ENCODE measurements at places on chromosomes 3 and 15.

GRCh38 chr3:18883571-18883970 lies 264.7 kb upstream of the KCNH8 start:
- no peak for DNase-seq

DNA sequence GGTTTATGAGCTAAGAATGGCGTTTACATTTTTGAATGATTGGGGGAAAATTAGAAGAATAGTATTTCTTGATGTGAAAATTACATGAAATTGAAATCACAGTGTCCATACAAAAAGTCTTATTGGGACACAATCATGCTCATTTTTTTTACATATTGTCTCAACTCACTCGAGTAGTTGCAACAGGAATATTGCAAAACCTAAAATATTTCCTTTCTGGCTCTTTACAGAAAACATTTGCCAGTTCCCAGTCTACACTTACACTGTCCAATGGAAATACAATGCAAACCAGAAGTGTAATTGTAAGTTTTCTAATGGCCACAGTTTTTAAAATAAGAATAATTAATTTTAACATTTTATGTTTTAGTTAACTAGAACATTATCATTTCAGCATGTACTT lies 137.8 kb downstream of the SAMMSON start:
- DNase-seq: no peak

DNA sequence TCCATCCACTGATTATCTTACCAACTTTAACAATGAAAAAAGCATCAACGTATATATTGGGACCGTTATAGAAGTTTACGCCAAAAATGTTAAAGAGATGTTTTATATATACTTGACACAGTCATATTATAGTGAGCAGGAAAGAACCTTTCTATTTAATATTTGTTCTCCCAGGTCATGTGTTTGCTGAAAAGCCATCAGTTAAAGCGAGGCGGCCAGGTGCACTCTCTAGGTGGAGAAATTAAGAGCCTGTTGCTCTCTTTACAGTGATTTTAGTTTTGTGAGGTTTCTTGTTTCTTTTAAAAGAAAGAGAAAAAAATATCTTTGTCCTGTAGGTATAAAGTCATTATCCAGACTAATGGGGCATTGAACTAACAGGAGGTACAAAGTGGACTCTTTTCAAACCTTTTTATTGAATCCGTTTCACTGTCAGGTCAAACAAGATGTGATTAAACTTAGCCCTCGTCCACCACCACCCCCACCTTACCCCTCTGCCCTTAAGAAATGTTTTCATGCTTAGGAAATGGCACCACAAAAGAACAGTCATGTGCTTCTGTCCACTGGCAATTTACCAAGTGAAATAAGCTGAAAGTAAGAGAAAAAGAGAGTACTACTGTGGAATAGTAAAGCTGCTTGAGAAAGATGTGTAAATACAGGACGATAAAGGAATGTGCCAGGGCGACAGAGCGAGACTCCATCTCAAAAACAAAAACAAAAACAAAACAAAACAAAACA lies 279.9 kb downstream of the PTPRG start:
- no peak for DNase-seq

- DNase-seq: no peak
These were observed 135.1 kb downstream of the RBPMS2 start for GRCh38 chr15:64640146-64640871.

GRCh38 chr3:145899241-145899640 lies 261.7 kb downstream of the PLOD2 start:
- DNase-seq: no peak

GRCh38 chr15:47987908-47988532 lies 132.8 kb upstream of the SLC24A5 start:
- DNase-seq: no peak

DNA sequence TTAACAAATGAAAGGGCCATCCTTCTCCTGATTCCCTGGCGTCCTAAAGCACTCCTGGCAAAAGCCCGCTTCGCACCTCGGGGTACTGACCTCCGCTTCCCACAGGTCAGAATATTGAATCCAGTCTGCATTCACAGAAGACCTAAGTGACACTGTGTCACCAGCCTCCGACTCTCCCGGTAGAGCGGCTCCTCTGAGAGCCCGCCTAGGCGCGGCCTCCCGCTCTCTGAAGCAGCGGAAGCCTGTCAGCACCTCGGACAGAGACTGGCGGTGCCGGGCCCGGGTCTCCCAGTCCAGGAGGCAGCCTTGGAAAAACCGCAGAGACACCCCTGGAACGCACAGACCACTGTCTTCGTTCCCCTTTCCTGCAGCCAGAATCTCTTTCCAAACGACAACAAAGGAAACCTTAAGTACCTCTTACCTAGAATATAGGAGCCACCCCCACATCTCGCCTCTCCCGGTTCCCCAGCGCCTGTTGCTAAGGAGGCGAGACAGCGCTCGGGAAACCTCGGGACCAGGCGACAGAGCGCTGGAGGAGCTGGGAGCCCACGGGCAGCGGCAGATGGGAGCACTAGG lies 1.2 kb downstream of the GABRB3 start:
- DNase-seq: no peak

GRCh38 chr3:171459137-171459941 lies 866 bp downstream of the TNIK start:
- DNase-seq: peak; percentile 17

DNA sequence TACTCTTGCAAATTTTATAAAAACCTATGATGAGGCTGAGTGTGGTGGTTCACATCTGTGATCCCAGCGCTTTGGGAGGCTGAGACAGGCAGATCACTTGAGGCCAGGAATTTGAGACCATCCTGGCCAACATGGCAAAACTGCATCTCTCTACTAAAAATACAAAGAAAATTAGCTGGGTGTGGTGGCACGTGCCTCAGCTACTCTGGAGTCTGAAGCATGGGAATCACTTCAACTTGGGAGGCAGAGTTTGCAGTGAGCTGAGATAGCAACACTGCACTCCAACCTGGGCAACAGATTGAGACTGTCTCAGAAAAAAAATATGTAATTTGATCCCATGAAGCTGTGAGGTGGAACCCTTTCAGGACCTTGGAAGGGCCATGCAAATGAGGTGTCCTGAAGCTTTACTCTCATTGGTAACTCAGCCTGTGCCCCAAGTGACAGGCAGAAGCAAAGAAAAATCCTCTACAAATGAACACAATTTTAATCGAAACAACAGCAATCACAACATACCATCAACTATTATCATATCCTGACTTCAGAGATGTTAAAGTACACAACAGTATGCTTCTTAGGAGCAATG lies 84.6 kb upstream of the CDV3 start:
- no peak for DNase-seq

DNA sequence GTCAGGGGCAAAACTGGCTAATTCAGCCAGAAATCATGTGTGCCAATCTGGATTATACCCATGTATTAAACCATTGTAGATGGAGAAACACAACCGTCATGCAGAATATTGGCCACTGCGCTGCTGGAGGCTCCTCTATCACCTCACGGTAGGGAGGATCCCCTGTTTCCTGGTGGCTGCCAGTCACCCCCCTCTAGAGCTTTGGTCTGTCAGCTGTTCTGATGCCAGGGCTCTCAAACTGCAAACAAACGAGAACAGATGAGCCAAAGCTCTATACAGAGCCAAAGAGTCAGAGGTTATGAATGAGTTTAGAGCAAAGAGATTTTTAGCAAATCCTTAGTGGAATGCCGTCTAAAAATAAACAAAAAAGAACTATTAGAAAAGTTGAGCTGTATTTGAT lies 62.5 kb downstream of the IL20RB start:
- DNase-seq: no peak

DNA sequence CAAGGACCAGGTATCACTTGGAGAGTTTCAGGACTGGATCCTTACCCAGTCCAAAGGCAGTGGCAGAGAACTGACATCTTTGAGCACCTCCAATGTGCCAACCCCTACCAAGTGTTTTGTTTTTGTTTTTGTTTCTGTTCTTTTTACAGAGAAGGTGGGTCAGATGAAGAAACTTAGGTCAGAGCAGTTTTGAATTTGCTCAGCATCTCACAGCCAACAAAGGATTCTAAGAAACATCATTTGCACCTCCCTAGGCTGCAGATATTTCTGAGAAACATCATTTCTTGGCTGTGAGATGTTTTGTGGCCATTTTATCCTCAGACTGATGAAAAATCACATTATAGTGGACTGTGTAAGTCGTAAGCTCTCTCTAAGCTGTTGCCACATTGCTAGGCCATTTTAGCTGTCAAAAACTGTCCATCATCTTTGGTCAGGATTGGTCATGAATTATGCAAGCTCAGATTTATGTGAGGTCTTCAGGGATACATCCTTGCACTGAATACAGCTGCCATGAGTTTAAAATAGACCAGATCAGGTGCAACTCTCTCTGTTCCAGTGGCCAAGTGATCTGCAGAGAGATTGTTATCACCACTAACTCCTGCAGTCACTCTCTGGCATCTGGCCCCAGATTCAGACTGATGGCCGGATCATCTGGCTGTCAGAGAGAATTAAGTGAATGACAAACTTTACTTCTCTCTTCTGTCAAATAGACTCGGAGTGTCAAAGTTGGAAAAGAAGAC lies 341.5 kb downstream of the EPHB1 start:
- no peak for DNase-seq

DNA sequence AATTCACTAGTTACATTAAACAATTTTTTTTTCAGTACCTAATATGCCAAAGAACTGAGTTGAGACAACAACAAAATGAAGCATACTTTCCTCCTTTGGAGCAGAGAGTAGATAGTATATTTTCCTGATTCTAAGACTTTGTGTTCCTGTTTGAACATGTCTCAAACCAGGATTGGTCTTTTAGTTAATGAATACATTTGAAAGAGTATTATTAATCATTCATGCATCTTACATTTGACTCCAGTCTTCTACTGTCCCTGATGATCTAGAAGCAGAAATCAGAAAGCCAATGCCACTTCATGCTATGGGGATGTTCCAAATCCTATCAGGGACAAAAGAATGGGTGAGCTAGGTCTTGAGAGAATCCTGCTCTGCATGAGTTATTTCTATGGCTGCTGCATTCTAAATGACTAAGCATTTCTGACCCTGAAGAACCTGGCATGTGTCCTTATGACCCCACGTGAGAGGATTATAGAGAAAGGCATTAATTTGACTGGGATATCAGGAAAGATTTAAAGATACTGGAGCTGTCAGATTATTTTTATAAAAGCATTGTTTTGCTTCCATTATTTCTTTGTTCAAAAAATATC lies 32.9 kb upstream of the MBNL1 start:
- no peak for DNase-seq

DNA sequence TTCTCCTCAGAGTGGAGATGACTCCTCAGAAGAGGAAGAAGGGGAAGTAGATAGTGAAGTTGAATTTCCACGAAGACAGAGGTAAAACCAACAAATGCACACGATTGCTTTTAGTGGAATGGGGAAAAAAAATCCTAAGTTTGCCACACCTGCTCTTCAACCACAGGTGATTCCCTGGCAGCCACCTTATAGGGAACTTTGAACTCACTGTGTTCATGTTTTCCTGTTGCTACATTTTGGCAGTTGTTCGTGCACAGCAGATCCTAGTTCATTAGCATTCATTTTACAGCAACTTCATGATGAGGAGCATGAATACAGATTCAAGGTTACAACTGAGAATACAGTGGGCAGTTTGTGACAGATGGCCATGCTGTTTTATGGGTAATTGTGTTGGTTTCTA lies 21.5 kb downstream of the TMEM41A start:
- no peak for DNase-seq

DNA sequence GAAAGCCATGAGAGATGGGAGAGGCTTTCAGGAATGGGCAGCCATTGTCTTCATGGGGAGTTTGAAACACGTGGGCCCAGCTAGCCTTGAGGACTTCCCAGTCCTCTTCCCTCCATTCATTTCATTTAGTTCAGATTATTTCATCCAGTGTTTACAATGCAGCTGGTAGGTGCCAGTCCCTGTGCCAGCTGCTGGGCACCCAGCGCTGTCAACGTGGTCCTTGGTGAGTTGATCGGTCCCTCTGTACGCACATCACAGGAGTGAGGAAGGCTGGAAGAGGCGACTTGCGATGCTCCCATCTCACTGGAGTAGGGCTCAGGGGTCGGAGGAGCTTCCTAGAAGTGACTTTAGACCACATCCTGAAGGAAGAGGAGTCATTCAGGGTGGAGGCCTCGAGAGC lies 206.4 kb upstream of the BHLHE40 start:
- DNase-seq: no peak

DNA sequence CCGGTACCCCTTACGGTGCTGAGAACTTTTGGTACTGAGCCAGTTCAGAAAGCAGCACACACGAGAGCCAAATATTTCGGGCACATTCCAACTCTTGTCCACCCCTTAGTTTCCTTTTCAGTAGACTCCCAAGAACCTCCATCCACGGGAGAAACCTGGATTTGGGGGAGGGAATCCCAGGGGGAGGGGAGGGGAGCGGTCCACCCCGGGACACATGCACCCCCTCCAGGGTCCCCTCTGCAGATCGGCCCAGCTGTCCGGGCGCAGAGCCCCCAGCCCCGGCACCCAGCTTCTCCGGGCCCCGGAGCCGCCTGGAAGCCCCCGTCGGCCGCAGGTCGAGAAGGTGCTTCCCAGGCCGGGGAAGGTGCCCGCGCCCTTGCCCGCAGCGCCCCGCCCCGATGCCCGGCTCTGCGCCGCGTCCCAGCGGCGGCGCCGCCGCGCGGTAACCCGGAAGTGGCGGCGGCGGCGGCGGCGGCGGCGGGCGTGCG lies 455 bp upstream of the ABHD17C start:
- no peak for DNase-seq

GRCh38 chr3:76131396-76132153 lies 346.2 kb upstream of the ZNF717 start:
- DNase-seq: no peak

DNA sequence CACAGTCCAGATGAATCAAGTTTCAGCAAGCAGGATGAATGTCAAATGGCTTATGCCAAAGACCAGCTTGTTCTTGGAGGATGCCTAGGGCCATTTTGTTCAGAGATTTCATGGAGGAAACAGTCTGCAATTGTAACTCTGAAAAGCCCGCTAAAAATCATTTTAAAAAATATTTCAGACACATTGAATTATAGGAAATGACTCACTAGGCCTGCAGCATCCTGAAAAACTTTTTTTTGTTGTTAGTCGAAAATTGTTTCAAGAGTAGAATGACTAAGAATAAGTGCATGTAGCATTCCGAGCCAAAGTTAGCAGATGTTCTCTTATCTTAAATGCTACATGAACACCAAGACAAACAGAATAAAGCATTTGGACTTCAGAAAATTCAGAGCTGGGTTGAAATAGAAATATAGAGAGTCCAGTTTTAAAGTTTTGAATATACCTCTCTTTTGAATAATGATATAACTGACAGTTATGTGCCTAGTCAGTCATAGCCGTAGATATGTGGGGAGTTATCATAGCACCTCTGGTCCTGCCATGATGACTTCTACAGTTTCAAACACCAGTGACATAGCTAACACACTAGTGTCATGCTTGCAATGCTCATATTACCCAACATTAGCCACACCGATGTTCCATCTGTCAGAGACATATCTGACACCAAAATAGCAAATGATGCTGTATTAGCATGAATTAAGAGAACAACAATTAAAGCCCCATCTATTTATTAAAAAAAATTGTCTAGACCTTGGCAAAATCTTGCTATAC lies 1462.8 kb upstream of the GBE1 start:
- DNase-seq: no peak

All from activated T-helper 1 cell treated with anti-CD3 and anti-CD28 coated beads, Interleukin-2, amount 50 U/mL, for 16 hours (primary cell).